NB4 (cell line): ENCODE measurements at places on chromosomes 12 and 14.

DNA sequence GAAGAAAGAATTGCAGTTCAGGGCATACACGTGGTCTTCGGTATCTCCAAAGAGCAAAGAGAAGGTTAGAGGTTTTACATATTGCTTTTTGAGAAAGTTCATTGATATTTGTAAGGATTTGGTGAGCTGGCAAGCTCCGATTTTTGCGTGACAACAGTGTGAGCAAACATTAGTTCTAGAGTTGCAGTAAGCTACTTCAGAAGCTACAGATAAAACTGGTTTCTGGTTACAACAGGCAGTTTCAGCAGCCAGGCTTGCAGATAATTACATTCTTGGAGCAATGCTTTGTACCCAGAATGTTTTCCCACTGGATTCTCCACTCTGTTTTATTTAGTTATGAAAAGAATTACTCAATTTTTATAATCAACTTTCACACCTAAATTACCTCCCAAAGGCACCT is 28.2 kb downstream of the KLRK1 start:
- DNase-seq = no peak

DNA sequence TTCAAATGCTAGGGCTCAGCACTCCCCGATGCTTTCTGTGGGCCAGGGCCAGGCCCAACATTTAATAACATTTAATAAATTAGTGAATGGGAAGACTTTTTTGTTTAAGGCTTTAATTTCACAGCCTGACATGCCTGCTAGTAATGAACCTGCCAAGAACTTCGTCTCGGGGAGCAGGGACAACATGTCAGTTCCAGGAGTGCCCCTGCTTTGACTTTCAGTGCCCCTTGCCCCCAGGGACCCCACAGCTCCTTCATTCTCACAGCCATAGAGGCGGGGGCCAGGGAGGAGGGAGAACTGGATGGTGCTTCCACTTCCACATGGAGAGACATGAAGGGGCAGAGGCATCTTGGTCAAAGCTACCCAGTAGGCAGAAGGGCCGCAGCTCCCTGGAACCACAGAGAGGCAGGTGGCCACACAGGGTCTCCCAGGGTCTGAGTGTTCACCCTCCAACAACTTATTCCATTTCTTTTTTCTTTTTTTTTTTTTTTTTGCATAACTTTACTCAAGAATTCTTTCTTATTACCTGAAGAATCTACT is 66.0 kb upstream of the DDX11 start:
- DNase-seq = no peak

GRCh38 chr12:121489874-121490273 is 90.0 kb downstream of the RNF34 start:
- no peak for DNase-seq

DNA sequence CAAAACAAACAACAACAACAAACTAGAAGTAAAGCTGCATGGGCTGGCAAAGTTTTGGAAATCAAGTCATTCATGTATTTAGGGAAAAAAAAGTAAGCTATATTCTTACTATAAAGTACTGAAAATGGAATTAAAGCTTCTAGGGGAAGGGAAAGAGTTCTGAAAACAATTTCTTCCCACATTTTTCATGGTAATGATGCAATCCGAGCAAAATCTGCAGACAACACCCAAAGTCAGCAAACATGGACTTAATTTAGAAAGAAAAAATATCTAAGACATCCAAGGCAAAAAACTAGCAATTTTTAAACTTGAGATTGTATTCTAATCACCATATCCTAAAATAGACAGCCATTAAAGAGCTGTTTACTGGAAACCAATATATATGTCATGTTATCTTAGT is 86.3 kb downstream of the LRP6 start:
- no peak for DNase-seq

GRCh38 chr12:120849765-120850164 is 54.4 kb downstream of the SPPL3 start:
- no peak for DNase-seq

- no peak for DNase-seq
These were observed 56.7 kb upstream of the KCNMB4 start for GRCh38 chr12:70309348-70309747.

DNA sequence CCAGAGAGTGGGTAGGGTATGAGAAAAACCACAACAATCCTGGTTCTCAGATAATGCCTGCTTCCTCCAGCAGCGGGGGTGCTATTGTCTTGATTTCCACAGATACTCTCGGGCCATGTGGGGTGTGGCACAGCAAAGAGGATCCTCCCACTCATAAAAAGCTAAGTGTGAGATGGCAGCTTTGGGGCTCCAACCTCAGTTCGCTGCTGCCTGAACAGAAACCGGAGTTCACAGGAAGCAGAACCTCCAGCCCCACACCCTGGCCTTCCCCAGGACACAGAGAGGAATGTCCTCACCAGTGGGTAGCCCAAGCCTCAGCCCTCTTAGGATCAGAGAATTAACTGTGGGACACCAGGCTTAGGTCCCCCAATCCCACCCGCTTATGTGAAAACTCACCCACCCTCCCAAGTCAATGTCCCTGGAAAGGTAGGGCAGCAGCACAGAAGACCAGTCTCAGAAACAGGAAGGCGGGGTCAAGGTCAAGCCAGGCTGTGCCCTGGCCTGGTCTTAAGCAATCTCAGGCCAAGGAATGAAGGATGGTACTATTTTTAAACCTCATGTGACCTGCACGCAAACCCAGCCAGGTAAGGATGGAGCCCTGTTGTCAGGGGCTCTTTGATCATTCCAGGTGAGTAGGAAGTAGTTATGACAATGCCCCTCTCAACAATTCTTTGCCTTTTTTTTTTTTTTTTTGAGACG is 9.0 kb downstream of the KCTD10 start:
- peak; percentile 30 for DNase-seq
